Umbilical cord (tissue), 2 donors: ENCODE measurements at places on chromosomes 1 and 21. TPM values are rescaled to one million over a fixed set of nuclear protein-coding genes. Genes with fewer than 3 reads are reported as not detected.
A peak's percentile ranks its signal among the peaks of the same experiment; 100 is the strongest.

- DNase-seq = peak; percentile 54
These were observed 18.1 kb downstream of the USP48 start for GRCh38 chr1:21764615-21765423.

GRCh38 chr1:109819906-109820305 lies 56.2 kb upstream of the EPS8L3 start:
- DNase-seq = no peak

DNA sequence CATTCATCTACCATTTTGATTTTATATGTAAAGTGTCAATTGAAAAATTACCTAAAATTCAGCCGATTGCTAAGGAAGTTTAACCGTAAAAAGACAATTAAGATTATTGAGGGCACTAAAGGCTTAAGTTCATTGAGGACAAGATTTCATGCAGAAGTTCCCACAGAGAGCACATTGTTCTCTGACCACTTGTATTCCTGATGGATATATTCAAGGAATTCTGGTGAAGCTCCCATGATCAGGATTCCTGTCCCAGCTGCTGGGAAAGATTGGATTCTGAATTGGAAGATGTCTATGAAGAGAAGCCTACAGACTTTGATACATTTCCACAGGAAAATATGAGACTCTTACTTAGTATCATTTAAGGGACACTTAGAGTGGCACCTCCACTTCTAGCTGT lies 209.2 kb upstream of the KCTD3 start:
- no peak for DNase-seq

GUCA2B gene
- not detected for total RNA-seq

GRCh38 chr21:31804008-31804394 lies 68.8 kb upstream of the HUNK start:
- DNase-seq = no peak

DNA sequence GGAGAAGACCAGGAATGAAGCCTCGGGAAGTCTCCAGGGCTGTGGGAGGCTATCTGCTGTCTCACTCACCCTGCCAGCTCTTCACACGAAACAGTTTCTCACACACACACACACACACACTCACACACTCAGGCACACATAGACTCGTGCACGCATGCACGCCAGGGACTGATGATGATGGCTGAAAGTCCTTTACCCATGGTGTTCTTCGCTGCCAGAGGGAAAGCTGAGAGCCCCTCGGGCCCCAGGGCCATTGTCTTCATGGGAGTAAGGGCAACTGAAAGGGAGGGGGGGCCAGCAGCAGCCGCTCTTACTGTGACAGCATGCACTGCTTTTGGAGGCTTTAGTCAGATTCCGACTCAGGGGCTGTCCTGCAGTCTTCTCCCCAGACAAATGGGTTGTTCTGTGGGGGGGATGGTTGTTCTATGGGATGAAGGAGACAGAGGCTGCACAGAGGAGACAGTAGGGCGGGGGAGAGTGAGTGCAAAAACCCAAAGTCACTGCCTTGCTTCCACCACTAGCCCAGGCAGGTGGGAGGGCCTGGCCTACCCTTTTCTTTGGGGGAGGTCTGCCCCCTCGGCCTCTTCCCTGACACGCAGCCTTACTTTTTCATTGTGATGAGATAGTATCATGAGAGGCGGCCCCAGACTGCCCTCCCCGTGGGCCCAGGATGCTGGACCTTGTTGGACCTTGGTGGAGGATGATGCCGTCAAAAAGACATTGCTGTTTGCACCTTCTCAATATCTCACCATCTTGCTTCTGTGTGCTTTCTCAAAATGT lies 29.0 kb downstream of the STUM start:
- no peak for DNase-seq

SPRR1A gene
- total RNA-seq = not detected

LENEP gene
- not detected for total RNA-seq

L1TD1 gene
- 4.6 TPM for total RNA-seq

DNA sequence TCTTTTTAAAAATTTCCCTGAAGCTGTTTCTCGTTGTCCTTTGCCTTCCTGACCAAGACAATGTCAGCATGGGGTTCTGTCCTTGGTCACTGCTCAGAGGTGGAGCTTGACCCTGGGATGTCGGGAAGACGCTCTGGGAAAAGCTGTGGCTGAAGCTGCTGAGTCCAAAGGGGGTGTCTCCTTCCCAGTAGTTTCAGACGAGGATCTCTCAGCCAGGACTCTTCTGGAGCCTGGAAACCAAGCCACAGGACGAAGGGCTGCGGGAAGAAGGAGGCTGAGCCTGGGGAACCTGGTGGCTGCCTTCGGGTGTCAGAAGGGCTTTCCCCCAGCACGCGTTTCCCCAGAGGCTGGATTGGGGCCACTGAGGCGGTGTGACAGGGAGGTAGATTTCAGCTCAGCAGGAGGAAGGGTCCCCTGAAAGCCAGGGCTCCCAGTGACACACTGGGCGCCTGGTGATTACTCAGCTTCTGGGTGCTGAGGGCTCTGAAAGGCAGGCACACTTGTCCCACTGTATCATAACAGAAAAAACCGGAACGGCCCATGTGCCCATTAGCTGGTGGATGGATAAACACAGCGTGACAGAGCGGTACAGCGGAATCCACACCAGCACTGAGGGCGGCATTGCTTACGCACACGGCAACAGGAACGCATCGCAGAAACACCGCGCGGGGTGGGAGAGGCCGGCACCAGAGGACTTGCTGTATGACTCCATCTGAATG lies 5.0 kb upstream of the KRTAP12-1 start:
- no peak for DNase-seq

- DNase-seq = no peak
These were observed 200.6 kb downstream of the PTGER3 start for GRCh38 chr1:70847013-70847412.

DNA sequence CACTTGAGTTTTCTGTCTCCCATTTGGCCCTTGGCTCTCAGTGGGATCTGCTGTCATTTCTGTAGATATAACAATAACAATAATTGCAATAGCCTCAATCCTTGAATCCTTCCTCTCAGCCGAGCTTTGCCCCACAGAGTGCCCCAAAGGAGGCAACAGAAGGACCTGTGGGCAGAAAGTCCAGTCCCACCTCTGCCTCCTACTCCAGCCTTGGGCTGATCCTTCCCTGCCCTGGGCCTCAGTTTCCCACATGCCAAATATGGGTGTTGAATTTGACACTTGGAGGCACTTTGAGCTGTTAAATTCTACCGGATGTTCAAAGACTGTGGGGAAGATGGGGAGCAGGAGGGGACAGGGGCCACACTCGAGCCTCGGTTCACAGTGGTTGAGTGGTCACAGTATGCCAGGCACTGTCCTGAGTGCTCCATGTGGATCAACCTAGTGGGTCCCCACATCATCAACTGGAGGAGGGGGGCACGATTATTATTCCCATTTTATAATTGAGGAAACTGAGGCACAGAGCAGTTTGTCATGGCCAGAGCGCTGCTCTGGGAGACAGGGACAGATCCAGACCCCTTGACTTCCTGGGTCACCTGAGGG lies 307.1 kb downstream of the MATN1 start:
- no peak for DNase-seq

DNA sequence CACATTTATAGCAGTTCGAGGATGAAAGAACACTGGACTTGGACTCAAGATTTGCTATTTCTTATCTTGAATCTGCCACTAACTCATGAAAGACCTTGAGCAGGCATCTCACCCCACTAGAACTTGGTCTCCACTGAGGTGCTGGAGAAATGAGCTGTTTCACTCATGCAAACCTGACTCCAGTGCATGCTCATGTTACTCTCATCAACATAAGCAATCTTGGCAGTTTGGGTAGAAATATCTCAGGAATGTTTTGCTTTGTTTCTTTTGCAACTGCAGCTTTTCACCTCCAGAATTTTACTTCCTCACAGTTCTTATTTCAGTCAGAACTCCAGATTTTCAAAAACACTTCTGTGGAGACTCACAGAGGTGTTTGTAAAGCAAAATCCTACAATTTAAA lies 46.2 kb upstream of the DAB1 start:
- DNase-seq = peak; percentile 4

CDC20 gene
- total RNA-seq = 1.4 TPM

DNA sequence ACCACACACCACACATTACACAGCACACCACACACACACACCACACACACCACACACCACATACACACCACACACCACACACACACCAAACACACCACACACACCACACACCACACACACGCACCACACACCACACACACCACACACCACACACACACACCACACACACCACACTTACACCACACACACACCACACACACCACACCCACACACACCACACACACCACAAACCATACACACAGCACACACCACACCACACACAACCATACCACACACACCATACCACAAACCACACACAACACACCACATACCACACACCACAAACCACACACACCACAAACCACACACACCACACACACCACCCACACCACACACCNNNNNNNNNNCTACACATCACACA lies 40.9 kb upstream of the SIK1 start:
- DNase-seq = no peak

GRCh38 chr1:61708953-61709907 lies 15.7 kb downstream of the TM2D1 start:
- DNase-seq = no peak

- no peak for DNase-seq
These were observed 87.4 kb upstream of the MACF1 start for GRCh38 chr1:39116860-39117728.

DNA sequence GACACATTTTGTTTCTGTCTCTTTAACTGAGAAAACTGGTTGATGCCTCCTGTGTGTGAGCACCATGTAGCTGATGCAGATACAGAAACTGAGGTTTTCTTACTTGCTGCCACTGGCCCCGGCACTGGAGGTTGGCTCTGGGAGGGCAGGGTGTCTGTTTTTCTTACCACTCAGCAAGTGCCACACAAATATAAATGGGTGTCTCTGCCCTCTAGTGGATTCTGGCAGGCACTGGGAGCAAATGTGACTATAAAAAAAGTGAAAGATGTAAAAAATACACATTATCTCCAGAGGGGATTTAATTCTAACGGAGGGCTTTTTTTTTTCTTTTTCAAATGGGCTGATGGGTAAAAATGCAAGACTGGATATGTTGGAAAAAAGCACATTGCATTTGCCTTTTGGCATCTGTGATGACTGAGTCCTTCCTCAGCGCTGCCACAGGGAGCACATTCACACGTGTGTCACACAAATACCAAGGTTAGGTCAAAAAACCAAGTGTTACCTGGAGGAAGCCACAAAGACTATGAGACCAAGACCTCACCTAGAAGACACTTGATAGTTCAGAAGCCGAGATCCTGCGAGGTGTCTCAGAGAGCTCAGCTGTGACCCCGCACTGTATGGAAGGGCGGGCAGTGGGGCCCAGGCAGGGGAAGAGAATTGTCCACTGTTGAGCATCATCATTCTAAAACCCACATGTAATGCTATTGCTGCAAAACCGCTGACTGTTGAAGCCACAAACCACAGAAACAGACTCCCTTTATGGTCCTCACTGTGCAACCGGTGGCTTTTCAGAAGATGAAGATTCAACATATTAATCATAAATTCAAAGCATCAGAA lies 18.9 kb downstream of the PGBD2 start:
- DNase-seq = peak; percentile 65

GRCh38 chr1:246176126-246177024 lies 330.7 kb downstream of the SMYD3 start:
- DNase-seq = no peak

DNA sequence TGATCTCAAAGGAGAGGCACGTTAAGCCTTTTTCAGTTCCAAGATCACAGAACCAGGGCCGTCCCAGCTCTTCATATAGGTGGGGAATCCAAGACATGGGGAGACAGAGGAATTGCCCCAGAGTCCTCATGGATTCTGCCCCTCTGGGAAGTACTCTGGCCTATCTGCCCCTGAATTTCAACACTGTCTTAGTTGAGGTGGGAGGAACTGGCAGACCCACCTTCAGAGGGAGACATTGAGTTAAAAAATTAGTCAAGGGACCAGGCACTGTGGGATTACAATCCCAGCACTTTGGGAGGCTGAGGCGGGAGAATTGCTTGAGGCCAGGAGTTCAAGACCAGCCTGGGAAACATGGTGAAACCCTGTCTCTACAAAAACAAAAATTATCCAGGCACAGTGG lies 2.1 kb upstream of the KNCN start:
- DNase-seq = no peak

GRCh38 chr1:97334454-97334853 lies 586.4 kb downstream of the DPYD start:
- no peak for DNase-seq

GRCh38 chr1:15848143-15848928 lies 829 bp downstream of the SPEN start:
- peak; percentile 47 for DNase-seq

DNA sequence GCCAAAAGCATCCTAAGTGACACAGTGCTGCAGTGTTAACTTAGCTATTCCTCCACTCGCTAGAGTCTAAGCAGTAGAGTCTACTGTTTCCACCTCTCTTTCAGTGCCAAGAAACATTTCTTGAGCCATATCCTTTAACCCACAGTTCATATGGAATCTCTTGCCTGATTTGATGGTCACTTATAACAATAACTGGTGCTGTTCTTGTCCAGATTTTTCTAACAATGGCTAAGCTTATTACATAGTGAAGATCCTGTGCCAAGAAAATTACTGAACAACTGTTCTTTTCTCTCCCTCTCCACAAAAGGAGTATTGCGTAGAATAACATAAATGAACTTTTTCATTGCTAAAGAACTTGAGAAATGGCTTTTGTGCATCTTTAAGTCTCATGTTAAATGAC lies 121.3 kb downstream of the CDC7 start:
- DNase-seq = no peak

- DNase-seq = no peak
These were observed 734 bp downstream of the PTPN22 start for GRCh38 chr1:113870778-113871177.

ZNF683 gene
- 1.4 TPM for total RNA-seq

- no peak for DNase-seq
These were observed 219.7 kb downstream of the BRINP3 start for GRCh38 chr1:190258003-190258402.
